ENCODE measurements at places on chromosomes 6 and 20.
A peak's percentile ranks its signal among the peaks of the same experiment; 100 is the strongest.

DNA sequence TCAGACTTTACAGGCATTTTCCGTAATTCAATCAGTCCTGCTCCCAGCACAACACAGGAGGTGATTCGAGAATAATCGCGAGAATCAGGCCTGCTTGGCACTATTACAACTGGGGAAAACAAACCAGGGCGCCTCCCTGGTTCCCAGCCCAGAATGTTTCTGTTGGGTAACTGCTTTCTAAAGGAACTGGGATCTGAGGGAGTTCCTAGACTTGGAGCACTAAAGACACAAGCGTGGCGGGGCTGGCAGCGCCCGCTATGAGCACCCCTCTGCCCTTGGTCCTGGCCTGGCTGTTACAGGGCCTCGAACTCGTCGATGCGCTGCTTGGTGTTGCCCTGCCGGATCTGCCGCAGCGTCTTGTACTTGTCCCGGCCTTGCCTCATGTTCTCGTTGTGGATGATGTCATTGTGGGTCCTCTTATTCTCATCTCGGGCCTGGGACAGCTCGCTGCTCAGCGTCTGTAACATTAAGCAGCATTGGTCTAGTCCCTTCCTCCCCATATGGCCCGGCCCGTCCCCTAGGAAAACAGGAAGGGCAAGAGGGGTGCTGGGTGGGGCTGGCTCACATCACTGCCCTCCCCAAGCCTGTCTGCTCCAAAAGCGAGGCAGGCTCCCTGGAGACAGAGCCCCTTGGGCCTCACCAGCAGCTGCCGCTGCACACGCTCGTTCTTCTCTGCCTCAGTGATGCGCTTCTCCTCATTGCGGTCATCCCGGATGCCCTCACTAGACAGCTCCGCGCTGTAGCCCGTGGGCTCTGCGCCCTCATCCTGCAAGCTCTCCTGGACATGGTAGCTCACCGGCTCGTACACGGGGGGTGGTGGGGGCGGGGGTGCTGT lies 52.3 kb downstream of the EZR start:
- DNase-seq, result no peak

DNA sequence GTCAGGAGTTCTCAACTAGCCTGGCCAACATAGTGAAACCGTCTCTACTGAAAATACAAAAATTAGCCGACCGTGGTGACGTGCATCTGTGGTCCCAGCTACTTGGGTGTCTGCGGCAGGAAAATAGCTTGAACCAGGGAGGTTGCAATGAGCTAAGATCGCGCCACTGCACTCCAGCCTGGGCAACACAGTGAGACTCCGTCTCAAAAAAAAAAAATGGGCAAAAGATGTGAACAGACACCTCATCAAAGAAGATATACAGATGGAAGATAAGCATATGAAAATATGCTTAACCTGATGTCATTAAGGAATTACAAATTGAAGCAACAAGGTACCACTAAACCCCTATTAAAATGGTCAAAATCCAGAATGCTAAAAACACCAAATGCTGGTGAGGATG lies 9.2 kb upstream of the HSPA12B start:
- DNase-seq, result no peak

GRCh38 chr6:149043476-149044130 lies 273.9 kb upstream of the TAB2 start:
- peak; percentile 19 for DNase-seq

DNA sequence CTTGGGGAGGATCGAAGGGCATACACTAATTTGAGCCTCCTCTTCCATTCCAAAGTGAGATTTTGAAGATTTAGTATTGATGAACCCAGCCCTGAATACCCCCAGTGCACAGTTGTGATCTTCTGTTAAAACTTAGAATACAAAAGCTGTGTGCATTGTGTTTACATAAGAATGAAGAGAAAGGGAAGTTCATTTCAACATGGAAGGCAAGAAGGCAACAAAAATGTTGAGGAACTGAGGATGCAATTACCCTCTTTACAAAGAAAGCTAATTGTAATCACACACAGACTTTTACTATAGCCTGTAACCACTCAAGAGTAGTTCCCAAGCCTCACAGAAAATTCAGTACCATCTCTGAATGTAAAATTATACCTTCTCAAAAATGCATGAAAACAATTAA lies 49.3 kb downstream of the GFOD1 start:
- no peak for DNase-seq
